ENCODE measurements at places on chromosomes 5 and 9.

DNA sequence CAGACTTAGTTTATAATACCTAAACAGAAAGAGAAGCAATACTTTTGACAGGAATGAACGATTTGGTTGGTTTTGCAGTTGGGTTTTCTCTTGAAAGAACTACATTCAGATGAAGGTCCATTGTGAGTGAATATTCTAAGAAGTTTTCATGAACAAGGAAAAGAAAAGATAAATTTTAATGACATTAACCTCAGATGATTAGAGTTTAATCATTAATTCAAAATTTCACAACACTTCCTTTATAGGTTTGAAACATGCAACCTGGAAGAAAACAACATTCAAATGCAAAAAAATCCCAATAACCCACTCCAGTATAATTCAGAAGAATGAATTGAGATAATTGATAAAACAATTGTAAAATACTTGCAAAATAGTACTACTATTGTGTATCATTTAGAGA lies 23.8 kb downstream of the EQTN start:
- no peak for DNase-seq

- DNase-seq = no peak
These were observed 389.2 kb downstream of the MAT2B start for GRCh38 chr5:163894645-163895044.

GRCh38 chr5:115838885-115839518 lies 2.4 kb downstream of the ATG12 start:
- peak; percentile 61 for DNase-seq

DNA sequence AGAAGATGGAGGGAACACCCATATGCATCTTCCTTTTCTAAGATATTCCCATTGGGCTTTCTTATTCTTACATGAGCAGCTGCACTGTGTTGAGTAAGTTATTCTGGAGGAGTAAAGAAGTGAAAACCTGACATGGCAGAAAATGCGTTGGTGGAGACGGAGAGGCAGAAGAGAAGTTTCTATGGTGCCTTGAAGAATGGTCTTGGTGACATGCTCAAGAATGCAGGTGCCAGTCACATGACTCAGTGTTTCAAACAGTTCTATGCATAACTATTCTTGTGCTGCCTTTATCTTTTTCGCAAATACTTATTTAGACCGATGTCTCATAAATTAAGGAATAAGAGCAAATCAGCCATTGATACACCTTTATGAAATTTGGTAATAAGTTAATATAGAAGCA lies 377.8 kb upstream of the IRX2 start:
- DNase-seq = no peak

GRCh38 chr9:93422977-93423616 lies 28.4 kb upstream of the FAM120A start:
- DNase-seq = no peak

GRCh38 chr9:132694144-132694543 lies 23.9 kb downstream of the GTF3C4 start:
- DNase-seq = no peak

- no peak for DNase-seq
These were observed 12.9 kb downstream of the INPP5E start for GRCh38 chr9:136426787-136427186.

DNA sequence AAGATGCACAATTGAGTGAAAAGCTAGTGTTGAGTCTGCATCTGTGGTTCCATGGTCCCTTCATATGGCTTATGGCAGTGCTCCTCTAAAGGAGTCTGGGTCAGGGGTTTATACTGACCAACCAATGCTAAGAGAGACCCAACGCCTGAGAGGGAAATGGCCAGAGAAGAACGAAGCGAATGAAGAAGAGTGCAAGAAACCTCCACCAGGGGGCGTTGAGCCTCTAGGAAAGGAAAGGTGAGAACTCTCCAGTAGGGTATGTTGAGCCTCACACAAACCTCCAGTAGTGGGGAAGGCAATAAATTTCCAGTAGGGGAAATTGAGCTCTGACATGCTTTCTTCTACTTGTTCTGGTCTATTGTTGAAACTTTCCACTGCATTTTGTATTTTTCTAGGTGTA lies 470.6 kb downstream of the PRDM9 start:
- peak; percentile 25 for DNase-seq

GRCh38 chr9:126689027-126689825 lies 75.5 kb downstream of the LMX1B start:
- no peak for DNase-seq

All from HepG2 (cell line).